ENCODE measurements at places on chromosomes 6 and 20.
A peak's percentile ranks its signal among the peaks of the same experiment; 100 is the strongest.

- no peak for DNase-seq
Observed at GRCh38 chr20:60804918-60805630, 447.0 kb upstream of the CDH4 start.

DNA sequence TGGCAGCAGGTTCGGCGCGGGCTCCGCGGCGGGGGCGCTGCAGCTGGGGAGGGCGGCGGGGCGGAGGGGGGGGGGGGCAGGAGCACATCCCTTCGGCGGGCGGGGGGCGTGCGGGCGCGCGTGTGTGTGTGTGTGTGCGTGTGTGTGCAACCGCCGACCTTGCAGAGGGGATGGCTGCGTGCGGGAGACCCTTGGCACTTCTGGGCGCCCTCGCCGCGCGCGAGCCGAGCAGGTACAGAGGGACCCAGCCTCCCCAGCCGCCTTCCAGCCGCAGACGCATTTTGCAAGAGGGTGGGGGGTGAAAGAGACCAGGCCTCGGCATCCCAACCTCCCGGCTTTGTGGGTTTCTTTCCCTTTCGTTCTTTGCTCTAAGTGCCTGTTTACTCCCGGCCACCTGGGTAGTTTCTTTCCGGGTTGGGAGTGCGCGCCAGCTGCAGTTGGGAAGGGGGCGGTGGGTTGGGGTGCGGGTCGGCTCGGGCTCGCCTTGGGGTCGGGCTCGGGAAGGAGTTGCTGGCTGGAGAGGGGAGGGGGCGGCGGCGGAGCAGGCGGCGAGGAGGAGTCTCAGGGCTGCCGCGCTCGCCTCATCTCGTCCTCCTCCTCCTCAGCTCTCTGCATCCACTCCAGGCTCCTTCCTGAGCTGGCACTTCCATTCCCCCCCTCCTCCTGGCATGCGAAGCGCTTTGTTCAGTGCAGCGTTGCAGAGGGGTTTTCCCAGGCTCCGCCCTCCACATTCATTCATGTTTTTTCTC, 620 bp downstream of the HIVEP1 start:
- peak; percentile 63 for DNase-seq

DNA sequence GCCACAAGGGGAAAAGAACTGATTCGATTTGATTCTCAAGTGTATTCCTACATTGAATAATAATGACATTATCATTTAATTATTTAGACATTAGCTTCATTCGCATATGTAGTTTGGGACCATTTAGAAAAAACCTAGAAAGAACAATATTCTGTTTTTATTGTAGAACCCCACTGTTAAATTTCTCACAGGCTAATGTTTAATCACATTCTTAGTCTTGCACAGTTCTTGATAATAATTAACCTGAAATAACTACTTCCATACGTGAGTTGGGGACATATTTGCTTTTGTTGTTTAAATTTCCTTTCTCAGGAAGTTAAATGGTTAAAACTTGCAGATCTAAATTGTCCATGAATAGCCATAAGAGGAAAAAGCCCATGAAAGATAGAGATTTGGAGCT, 275.2 kb downstream of the TFAP2B start:
- no peak for DNase-seq

DNA sequence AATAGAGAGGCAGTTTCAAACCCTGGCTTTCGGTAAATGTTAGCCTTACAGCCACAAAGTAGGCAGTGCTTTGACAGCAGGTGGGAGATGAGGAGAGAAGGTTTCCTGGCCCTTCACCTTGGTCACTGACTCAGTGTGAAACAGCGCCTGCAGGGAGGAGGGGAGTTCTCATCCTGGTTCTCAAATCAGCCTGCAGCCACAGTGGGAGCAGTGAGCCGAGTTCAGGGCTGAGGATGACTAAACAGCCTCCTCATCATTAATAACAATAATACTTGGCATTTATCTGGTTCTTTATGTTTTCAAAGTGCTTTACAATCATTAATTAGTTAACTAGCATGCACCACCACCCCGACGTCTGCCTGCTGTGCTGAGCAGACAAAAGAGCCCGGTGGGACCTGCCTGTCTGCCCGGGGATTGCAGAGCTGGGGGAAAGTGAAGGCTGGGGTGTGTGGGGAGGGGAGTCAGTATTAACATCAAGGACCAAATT, 59.6 kb downstream of the PRDM1 start:
- no peak for DNase-seq

DNA sequence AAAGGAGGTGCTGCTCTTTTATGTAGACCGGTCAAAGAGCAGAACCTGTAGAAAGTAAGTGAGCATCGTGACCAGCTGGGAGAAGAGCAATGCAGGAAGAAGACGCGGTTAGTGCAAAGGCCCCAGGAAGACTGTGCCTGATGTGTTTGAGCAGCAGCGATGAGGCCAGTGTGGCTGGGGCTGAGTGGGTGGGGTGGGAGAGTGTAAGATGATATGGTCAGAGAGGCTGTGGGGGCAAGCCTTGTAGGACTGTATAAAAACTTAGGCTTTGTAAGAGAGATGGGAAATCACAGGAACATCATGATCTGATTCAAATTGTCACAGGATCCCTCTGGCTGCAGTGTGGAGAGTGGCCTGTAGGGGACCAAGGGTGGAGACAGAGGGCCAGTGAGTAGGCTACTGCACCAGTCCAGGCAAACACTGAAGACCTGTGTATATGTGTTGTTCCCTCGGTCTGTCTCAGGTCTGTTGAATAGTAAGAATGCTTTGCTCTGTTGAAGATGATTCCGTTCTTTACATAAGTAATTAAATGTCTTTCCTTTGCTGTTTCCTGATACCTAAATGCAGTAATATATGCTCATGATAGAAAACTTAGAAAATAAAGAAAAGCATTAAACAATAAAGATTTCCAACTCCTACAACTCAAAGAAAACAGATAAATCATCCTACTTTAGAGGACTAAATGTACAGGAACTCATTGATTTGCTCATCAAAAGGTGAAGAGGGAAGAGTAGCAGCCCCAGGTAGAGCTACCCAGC, 23.6 kb upstream of the WFDC2 start:
- DNase-seq = peak; percentile 32

DNA sequence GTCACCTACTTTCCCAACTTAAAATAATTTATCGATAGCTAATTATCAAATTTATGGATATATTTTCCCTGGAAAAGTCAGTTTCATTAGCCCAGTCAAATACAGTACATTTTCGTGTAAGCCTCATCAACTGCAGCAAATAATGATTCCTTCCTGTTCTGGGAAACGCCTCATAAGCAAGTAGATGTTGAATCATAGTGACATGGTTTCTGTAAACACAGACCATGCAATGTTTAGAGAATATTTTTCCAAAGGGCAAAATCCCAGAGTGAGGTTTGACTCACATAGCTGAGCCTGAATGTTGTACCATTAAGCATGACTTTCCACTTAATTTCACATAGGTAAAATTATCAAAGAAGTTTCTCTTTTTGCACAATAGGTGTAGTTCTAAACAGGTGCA, 16.7 kb upstream of the VNN1 start:
- DNase-seq = no peak
